NCI-H1105 treated with DMSO at 0.1 percent for 48 hours (cell line): ENCODE measurements at places on chromosomes 13 and 19.

GRCh38 chr19:42254089-42254849 lies 659 bp downstream of the ERF start:
- peak; percentile 18 for DNase-seq

DNA sequence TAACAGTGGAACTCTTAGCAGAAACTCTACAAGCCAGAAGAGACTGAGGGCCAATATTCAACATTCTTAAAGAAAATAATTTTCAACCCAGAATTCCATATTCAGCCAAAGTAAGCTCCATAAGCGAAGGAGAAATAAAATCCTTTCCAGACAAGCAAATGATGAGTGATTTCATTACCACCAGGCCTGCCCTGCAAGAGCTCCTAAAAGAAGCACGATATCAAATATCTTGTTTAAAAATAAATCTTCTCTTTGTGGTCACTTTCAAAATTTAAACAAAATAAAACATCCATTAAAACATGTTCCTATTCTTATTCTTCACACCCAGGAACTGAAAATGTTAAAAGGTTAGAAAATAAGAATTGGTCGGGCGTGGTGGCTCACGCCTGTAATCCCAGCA lies 13.7 kb downstream of the MICU2 start:
- DNase-seq = no peak

GRCh38 chr13:100527644-100528043 lies 60.9 kb downstream of the GGACT start:
- DNase-seq = no peak

- no peak for DNase-seq
These were observed 60.2 kb downstream of the ESD start for GRCh38 chr13:46736541-46737310.

DNA sequence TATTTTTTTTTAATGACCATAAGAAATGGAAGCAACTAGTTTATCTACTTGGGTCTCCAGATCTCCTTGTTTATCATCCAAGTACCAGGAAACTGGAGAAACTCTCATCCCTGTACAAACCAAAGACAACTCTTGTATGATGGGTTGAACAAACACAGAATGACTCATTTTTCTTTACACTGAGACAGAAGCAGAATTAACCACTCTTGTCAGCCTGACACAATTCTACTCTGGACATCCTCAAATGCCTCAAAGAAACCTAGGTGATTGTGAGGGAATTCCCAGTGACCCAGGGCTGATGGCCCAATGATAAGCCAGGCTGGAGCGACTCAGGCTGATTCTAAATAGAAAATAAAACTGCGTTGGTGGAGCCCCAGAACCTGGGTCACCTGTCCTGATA lies 151.5 kb downstream of the ZNF737 start:
- DNase-seq = no peak

DNA sequence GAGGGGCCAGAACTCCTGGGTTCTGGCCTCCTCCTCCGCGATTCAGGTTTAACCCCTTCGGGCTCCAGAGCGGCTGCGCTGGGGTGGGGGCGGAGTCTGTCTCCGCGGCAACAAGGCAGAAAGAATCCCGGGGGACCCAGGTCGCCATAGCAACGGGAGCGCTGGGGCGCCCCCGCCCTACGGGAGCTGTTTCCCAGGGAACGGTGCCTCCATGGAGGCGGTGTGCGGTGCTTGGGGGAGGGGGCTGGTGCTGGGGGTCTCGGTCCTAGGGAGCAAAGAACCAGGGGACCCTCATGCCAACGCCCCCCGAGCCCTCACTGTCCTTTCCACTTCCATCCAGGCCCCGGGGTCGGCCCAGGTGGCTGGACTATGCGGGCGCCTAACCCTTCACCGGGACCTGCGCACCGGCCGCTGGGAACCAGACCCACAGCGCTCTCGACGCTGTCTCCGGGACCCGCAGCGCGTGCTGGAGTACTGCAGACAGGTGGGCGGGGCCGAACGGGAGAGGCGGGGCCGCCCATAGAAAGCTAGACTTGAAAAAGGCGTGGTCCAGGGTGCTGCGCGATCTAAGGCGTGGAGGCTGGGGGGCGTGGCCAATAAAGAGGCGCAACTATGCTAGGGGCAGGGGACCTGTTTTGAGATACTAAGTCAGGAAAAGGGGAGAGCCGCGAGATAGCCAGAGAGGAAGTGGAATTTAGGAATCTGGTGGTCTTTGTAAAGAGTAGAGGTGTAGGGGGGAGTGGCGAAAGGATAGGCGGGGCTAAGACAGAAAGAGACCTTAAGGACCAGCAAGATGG lies 1.2 kb downstream of the APLP1 start:
- peak; percentile 90 for DNase-seq

DNA sequence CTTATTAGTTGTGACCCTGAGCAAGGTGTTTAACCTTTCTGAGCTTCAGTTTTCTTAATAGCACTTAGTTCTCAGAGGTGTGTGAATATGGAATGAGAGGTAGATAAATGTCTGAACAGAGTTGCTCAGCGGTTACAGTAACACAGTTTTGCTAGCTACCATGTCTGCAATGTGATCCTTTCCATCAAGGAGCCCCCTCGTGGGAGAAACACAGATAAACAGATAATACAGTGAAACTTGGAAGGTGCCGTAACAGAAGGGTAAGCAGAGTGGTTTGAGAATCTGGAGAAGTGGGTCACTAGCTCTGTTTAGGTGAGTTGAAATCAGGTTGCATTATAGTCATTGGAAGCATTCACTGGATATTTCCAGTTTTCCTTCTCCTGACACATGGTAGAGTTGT lies 38.9 kb downstream of the IRS2 start:
- no peak for DNase-seq

GRCh38 chr19:46303691-46304397 lies 7.0 kb downstream of the HIF3A start:
- DNase-seq = no peak

GRCh38 chr19:30854661-30855060 lies 482.5 kb downstream of the ZNF536 start:
- no peak for DNase-seq

GRCh38 chr13:40812724-40813445 lies 23.5 kb downstream of the SLC25A15 start:
- DNase-seq = no peak

GRCh38 chr19:4528843-4529242 lies 6.2 kb downstream of the PLIN5 start:
- no peak for DNase-seq

GRCh38 chr19:52673014-52673413 lies 34.9 kb upstream of the ZNF83 start:
- DNase-seq = no peak
